Hindlimb muscle (tissue), 1 donor: ENCODE measurements at places on chromosomes 13 and 19.
A peak's percentile ranks its signal among the peaks of the same experiment; 100 is the strongest.

GRCh38 chr19:44346556-44346955, 9.9 kb downstream of the ZNF112 start:
- no peak for DNase-seq

- no peak for DNase-seq
These were observed 6.6 kb downstream of the ANKRD10 start for GRCh38 chr13:110907951-110908898.

DNA sequence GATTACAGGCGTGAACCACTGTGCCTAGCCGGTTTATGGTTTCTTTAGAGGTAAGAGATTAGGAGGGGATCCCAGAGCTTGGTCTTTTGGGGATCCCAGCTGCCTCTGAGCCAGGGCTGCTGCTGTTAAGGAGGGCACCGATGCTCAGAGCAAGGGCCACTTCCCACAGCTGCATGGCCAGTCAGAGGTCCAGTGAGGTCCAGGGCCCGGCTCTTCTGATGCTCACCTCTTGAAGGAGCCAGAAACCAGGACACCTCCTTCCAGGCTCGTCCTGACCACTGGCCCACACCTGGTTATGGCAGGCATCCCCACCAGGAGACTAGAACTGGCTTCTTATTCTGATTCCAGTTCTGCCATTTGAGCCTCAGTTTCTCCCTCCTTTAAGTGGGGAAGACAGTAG, 149.0 kb downstream of the TEX29 start:
- DNase-seq = no peak

DNA sequence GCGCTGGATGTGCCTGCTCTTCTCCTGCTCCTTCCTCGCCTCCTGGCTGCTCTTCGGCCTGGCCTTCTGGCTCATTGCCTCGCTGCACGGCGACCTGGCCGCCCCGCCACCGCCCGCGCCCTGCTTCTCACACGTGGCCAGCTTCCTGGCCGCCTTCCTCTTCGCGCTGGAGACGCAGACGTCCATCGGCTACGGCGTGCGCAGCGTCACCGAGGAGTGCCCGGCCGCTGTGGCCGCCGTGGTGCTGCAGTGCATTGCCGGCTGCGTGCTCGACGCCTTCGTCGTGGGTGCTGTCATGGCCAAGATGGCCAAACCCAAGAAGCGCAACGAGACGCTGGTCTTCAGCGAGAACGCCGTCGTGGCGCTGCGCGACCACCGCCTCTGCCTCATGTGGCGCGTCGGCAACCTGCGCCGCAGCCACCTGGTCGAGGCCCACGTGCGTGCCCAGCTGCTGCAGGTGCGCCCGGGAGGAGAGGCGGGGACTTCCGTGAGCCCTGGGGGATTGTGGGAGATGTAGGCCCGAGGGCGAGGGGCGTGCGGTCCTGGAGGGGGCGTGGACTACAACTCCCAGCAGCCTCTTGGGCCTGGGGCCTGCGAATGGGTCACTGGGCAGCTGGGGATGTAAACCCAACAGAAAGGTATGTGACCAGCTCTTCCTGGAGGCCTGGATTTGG, 6.7 kb downstream of the KCNJ14 start:
- no peak for DNase-seq

DNA sequence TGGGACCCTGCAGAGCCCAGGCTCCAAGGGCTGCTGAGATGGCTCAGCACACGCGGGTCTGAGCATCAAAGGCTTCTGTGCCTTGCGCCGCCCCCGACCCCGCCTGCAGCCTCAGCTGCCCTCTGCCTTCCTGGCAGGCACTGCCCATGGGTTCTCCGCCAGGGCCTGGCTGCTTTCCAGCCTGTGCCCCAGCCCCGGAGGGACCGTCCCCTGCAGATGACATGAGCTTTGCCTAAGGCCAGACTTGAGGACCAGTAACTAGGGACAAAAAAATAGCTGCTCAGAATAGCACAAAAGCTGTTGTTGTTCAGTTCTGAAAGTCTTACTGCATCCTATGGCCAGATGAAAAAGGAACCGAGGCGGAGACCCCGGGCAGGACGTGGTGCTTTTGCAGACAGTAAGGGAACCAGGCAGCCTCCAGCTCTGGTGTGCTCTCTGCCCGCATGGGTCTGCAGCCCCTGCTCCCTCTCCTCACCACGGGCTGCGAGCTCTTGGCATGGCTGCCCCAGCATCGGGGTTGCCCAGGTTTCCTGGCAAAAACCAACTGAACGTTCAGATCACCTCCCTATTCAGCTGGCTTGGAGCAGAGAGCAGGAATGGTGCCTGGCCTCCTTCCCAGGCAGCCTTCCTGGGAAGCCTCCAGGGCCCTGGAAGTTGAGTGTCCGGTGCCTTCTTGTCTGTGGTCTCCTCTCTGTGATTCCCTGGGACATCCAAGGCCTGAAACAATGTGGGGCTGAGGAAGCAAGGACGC, 12.5 kb upstream of the CFAP97D2 start:
- peak; percentile 73 for DNase-seq

- DNase-seq = no peak
These were observed 54.7 kb downstream of the NFIC start for GRCh38 chr19:3420909-3421619.

- DNase-seq = no peak
These were observed 156.6 kb downstream of the IRS2 start for GRCh38 chr13:109629737-109630136.

GRCh38 chr13:43081866-43082265, 58.5 kb downstream of the DNAJC15 start:
- DNase-seq = no peak

GRCh38 chr13:109759609-109760008, 26.8 kb downstream of the IRS2 start:
- DNase-seq = no peak

DNA sequence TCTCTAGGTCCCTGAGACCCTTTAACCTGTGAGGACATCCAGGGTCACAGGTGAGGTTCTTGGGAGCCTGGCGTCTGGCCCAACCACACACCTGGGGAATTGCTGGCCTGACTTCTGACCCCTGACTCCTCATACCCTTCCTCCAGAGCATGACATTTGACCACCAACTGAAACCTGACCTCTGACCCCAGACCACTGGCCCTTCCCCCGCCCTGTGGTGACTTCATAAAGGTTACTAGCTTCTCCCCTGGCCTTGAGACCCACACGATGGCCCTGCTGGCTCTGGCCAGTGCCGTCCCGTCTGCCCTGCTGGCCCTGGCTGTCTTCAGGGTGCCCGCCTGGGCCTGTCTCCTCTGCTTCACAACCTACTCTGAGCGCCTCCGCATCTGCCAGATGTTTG, at the start of gene SPACA6:
Gene SPACA6 (plus strand): TSS at position 71 of the 400 bp plus-strand sequence. CDS start 197 bp downstream, at position 268.
- no peak for DNase-seq

GRCh38 chr13:66644855-66645460, 585.2 kb downstream of the PCDH9 start:
- no peak for DNase-seq

GRCh38 chr13:30725326-30726085, 9.8 kb upstream of the ALOX5AP start:
- peak; percentile 63 for DNase-seq

DNA sequence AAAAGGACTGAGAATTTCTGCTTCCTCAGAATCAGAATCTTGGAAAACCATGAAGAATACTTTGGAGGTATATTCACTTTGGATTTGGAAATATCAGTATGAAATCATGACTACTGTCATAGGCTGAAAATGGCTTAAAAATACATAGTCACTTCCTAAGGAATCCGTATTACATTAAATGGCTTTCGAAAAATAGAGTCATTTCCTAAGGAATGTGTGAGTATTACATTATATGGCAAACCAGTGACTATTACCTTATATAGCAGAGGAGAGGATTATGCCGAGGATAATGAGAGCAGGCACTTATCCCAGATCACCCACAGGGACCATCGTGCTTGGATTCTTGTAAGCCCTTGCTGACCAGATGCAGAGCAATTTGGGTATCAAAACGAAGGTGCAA, 1471.8 kb downstream of the EFNB2 start:
- no peak for DNase-seq
